Skin of body (tissue), 3 donors: ENCODE measurements at places on chromosomes 12 and 14. TPM values are rescaled to one million over a fixed set of nuclear protein-coding genes. Genes with fewer than 3 reads are reported as not detected.

CLEC2D gene
- total RNA-seq, result 6.0 TPM

LHX5 gene
- not detected for total RNA-seq

DNA sequence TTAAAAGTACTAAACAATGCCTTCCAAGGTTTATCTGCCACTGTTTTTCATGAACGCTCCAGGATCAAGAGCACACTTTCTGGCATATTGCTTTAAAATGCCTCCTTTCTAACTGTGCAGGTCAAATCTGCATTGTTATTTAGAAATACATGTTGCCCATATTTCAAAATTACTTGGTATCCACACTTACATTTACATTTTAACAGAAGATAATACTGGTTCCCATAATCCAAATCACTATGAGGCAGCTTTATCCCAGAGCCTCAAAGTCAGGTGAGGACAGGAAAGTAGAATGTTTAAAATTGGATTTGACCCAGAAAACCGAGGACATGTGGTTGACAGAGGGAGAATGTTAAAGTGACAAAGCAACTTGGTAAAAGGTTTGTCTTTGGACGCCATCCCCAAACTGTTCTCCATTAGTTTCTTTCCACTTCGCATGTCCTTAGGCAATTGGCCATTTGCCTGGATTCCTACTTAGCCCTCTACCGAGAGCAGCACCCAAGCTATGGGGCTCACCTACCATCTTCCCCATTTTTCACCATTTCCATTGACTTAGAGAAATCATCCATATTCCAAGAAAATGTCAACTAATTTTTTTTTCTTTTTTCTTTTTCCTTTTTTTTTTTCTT lies 353.0 kb downstream of the PAWR start:
- DNase-seq, result no peak

DNA sequence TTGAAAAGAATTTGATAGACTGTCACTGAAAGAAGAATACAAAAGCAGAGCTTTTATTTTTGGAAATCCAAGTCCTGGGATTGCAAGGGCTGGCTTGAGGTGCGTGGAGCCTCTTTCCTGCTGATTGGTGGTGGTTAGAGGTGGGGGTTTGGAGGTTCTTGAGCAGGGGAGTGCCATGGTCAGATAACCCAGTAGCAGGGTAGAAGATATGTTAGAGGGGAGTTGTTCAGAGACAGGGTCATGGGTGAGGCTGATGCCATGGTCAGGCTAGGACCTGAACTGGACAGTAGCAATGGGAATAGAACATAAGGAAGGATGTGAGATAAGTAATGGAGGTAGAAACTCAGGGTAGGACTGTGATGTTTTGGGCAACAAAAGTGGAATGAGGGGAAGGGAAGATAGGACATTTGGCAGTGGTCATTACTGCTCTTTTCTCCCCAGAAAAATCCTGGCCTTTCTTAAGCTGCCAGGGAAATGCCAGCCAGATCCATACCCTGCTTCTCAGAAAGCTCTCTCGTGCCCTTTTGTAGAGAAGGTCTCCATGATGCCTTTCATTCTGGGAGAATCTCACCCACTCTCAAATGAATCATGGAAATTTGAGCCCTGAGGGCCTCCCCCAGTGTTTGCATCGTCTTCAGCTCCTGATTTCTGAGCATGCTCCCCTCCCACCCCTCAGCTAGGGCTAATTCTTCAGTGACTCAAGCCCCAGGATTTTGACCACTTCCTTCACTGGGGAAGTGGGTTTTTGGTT lies 9.5 kb downstream of the EMP1 start:
- DNase-seq, result peak; percentile 51

DNA sequence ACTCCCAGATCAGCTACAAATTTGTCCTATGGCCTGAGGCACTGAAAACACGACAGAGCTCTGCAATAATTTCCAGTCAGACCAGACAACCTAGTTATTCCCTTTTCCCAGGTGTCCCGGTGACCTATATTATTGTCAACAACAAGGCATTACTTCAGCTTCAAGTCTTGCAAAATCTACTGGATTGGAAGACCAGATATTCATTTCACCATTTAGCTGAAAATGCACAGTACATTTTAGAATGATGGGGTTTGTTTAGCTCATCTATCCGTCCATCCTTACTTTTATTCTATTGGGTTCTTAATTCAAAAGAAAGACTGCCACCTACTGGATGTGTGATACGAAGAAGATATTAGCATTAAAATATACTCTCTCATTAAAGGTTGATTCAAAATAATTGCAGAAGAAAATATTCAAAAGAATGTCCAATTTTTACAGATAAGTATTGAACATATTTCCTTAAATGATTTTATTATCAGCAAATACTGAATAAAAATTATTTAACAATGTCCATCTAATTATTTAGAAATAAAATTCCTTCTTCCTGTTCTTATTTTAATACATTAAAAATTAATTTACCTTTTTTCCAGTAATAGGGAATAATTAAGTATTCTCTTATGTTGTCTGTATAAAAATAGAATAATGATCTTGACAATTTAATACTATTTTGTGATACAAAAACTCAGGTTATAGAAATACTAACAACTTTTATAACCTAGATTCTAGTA lies 244.9 kb upstream of the LRIG3 start:
- peak; percentile 45 for DNase-seq

DNA sequence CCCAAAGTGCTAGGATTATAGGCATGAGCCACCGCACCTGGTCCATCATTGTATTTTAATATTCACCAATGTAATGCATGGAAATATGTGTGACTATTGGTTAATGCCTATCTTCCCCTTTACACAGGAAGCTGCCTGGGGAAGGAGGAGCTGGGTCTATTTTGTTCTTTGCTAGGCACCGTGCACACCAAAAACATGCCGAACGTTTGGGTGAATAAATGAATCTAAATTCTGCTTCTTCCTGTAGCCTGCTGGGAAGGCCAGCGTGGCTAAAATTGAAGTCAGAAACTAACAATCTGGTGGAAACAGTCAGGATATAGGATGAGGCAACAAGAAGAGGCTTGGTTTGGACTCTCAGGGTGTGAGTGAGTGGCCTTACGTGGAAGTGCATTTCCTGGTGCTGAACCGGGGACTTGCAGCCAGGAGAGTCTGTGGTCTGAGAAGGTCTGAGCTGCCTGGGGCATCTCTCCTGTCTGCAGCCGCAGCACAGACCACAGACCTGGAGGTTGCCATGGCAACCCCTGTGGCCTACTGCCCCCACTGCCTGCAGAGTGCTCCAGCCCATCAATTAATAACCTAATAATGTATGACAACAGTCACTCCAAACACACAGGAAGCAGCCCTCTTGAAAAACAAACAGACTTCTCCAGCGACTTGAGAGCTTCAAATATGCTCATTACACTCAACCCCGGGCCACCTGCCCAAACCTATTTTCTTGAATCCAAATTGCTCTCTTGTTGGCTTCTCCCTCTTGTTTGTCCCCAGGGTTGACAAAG lies 5.5 kb upstream of the GPR68 start:
- DNase-seq, result no peak

DNA sequence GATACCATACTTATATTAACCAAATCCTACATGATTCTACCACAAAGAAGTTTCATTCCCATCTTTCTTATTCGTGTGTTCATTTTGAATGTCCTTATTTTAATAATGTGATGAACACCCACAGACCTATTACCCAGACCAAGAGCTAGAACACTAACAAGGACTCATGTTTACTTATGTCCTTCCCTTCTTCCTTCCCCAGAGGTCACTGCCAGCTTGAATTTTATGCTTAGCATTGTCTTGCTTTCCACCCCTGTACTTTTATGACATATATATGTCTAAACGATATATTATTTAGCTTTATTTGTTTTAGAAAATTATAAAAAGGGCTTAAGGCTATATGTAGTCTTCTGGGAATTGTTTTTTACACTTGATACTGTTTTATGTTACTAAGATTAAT lies 238.6 kb downstream of the LRIG3 start:
- DNase-seq, result no peak

DNA sequence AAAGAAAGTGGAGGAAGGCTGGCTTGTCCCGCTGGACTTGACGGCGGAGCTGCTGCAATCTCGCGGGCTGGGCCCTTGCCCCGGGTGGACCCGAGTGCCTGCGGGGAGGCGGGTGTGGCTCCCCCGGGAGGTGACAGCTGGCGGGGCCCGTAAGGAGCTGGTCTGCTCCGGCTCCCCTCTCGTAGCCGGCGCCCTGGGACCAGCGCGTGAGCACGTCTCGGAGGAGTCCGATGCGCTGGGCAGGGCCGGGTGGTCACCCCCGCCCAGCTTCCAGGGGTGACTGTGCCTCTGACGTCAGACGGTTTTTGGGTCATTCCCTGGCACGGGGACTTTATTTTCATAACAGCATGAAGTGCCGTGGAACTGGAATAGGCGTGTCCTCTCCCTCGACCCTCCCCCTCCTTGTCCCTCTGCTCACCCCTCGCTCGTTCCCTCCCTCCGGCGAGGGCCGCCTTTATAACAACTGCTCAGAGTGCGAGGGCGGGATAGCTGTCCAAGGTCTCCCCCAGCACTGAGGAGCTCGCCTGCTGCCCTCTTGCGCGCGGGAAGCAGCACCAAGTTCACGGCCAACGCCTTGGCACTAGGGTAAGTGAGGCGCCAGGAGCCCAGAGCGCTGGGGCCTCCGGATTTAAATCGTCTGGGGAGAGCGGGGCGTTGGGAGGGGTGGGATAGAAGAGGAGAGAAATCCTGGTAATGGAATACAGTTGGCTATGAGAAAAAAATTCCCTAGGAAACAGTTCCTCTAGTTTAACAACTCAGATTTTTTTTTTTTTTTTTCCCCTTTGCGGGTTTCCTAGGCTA lies at the start of gene GPRC5A:
TSS of gene GPRC5A (plus strand) at position 483 of the 801 bp plus-strand sequence. CDS start 16,688 bp downstream, outside the sequence.
- peak; percentile 68 for DNase-seq

- DNase-seq, result no peak
Observed at GRCh38 chr12:132583736-132584135, 26.6 kb downstream of the LRCOL1 start.

GRCh38 chr14:99234961-99235571 lies 36.9 kb downstream of the BCL11B start:
- peak; percentile 81 for DNase-seq
